H7 (cell line): ENCODE measurements at places on chromosomes 3 and 15.
A peak's percentile ranks its signal among the peaks of the same experiment; 100 is the strongest.

GRCh38 chr3:73101881-73102280 is 40.4 kb downstream of the EBLN2 start:
- DNase-seq: no peak

GRCh38 chr3:178603735-178604134 is 67.5 kb downstream of the KCNMB2 start:
- DNase-seq: no peak

DNA sequence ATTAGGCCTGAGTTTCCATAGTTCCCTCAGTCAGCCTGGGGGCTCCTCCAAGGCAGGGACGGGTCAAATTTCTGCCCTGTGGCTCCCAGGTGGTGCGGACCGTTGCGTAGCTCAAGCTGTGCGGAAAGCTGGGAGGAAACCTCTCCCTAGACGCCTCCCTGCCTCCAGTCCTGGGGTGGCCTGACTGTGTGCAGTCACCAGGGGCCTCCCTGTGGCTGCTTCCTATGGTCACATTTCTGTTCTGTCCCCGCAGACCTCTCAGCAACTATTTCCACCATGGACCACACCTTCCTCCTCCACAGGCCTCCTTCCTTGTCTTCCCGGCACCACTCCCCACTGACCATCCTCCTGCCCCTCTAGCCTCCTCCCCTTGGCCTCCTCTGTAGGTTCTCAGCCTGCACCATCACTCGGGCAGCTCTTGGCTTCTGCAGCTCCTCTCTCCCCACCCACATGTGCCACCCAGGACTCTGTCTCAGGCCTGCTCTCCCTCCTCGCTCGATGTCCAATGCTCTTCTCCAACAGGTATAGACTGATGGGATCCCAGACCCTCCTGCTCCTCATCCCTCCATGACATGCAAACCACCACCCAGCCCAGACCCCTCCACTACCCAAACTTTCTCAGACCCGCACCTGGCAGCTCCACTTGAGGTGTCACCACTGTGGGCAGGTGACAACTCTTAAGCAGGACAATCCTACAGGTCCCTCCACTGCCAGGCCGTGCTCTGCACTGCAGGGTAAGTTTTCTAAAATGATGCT is 26.9 kb upstream of the SEC13 start:
- peak; percentile 44 for DNase-seq

DNA sequence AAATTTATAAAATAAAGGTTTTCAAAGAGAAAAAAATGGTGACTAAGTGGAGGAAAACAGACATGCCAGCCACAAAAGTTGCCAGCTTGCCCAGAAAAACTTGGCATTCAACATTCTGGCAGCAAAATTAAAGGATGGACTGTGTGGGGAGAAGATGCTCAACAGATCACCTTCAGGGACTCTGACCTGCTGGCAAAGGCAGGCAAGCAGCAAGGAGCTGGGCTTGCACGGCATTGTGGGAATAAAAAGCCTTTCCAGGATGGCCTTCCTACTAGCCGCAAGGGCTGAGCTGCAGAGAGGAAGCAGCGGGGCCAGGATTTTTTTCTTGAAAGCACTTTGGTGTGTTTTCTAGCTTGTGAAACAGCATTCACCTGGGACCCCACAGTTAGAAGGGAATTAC is 101.9 kb upstream of the CACNA2D3 start:
- DNase-seq: no peak

DNA sequence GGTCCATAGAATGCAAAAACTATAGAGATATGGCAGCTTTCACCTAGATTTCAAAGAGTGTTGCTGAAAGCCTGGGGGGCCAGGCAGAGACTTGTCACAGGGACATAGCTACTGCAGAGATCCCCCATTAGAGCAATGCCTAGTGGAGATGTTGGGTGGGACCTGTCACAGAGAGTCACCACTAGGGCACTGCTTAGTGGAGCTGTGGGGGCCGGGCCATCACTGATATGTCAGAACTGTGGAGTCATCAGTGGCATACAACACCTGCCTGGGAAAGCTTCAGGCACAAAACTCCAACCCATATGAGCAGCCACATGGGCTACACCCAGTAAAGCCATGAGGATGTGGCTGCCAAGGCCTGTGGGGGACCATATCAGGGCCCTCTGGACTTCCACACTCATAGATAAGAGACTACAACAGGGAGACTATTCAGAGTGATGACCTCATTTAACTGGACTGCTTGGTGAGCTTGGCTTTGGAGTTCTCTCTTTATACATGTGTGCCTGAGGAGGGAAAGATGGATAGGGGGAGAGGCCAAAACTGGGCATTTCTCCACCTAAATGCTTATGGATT is 176.3 kb downstream of the ZNF621 start:
- no peak for DNase-seq

- DNase-seq: no peak
Observed at GRCh38 chr15:95930659-95931375, 399.7 kb upstream of the NR2F2 start.

DNA sequence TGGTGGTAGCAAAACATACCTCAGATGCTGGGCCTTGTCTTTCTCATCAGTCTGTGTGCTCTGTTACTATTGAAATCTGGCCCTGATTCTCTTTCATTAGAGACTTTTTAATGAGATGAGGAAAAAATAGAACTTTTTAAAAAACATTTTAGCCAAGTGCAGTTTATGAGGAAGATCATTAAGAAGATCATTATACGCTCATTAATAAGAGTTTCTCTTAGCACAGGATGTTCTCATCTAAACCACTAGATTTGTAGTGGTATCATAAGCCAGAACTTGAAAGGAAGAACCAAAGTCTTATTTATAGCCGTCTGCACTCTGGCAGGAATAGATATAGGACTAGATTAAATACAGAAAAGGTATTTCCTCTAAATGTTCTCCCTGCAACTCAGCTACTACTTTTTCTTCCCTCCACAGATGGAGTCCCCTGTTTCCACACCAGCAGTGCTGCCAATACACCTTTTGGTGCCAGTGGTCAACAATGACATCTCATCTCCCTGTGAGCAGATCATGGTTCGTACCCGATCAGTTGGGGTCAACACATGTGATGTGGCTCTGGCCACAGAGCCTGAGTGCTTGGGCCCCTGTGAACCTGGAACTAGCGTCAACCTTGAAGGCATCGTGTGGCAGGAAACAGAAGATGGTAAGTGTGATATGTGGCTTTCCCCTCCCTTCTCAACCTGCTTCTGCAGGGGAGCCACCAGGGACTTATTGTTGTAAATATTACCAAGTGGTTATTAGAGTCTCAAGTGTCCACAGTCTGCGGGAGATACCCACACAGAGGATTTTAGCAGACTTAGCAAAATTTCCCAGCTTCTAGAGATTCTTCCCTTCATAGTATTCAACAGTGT is 152.8 kb downstream of the RBPMS2 start:
- no peak for DNase-seq

DNA sequence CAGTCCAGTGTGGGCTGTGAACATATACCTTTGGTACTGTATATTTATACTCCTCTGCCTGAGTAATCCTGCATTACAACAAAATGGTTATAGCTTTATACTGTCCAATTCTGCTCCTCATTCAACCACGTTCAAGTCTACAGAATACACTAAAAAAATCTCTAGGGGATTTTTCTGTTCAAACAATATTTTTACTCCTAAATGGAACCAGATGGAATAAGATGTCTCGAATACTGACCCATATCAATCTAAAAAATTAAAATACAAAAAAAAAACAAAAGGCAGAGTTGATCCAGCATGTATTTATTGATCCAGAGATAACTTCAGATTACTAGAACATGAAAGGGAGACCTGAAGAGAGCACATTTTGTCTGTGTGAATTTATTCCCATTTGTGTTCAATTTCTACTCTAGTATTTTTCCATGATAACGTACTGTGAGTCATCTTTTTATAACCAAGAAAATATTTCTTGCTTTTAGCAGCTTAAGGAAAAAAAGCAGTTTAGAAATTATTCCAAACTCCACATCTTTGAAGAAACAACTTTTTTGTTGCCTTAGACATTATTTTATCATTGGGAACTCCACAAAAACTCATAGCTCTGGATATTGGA is 910.7 kb downstream of the TBL1XR1 start:
- DNase-seq: no peak

DNA sequence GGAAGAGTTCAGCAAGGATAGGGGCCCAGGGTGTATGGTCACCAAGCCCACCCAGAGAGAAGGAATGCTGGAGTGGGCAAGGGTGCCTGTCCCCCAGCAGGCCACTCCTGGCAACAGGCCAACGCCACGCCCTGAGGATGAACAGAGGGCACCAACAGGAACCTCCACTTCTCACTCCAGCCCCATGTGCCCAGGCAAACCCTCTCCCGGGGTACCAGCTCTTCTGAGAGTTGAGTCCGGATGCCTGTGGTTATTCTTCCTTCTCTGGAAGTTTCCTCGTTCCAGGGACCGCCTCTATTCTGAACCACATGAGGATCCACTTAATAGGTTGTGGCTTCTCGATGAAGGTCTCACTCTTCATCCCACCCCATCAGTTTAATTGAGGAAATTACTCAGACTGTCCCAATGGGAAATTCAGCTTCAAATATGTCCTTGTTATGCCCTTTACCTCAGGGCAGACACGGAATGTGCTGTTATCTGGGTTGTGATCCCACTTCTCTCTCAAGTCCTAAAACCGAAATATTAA is 114.3 kb downstream of the LIPC start:
- DNase-seq: no peak

DNA sequence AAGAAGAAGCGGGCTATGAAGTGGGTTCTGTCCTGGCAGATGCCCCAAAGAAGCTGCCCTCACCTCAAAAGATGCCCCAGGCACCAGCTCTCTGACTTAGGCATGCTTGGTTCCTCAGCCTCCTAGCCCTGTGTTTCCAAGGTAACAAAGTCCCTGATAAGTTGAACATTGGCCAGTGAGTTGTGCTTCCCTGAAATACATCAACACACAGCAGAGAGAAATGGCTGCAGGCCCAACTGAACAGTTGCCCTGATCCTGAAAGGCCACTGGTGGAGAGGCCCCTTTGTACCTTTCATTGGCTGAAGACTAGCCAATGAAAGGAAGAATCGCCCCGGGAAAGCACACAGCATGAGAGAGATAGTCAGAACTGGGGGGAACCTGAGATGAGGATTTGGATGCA is 169.9 kb upstream of the CTNNB1 start:
- no peak for DNase-seq

DNA sequence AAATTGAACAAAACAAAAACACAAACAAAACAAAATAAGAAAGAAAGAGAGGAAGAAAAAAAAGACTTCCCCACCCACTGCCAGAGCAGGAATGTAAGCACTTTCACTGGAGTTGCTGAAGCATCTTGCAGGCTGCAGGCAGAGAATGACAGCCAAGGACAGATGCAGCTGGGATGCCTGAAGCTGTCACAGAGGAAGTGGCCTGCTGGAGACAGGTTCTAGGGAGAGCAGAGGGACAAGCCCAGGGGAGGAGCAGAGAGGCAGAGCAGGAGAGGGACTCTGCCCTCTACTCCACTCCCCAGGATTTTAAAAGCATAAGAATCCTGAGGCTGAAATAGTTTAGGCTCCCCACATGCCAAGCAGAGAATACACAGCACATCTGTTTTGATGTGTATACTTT is 326.2 kb downstream of the TUSC7 start:
- DNase-seq: no peak

GRCh38 chr3:76222201-76222600 is 436.9 kb upstream of the ZNF717 start:
- no peak for DNase-seq

DNA sequence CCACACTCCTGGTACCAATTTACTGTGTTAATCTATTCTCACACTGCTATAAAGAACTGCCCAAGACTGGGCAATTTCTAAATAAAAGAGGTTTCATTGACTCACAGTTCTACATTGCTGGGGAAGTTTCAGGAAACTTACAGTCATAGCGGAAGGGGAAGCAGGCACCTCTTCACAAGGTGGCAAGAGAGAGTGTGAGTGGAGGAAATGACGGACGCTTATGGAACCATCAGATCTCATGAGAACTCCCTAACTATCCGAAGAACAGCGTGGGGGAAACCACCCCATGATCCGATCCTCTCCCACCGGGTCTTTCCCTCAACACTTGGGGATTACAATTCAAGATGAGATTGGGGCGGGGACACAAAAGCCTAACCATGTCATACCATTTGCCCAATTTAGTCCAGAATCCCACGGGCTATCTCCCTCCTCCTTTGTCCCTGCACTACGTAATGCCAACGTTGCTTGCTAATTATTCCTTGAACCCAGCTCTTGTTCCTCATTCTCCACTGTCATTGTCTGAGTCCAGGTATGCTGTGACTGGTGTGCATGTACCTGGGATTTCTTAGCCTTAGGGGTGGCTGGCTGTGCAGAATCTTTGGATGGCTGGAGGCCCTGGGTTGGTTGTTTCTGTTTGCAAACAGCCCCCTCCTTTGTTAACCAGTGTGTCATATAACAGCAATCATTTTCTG is 3.4 kb downstream of the PIGZ start:
- no peak for DNase-seq

- DNase-seq: no peak
Observed at GRCh38 chr3:101629219-101629618, 47.7 kb downstream of the ZBTB11 start.

- DNase-seq: no peak
Observed at GRCh38 chr15:98724048-98724447, 75.7 kb downstream of the IGF1R start.

DNA sequence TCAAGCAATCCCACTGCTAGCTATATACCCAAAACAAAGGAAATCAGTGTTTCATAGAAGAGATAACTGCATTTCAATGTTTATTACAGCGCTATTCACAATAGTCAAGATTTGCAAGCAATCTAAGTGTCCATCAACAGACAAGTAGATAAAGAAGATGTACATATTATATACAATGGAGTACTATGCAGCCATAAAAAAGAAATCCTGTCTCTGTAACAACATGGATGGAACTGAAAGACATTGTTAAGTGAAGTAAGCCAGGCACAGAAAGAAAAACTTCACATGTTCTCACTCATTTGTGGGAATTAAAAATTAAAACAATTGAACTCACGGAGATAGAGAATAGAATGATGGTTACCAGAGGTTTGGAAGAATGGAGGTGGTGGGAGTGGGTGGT is 89.2 kb downstream of the LSAMP start:
- DNase-seq: no peak

DNA sequence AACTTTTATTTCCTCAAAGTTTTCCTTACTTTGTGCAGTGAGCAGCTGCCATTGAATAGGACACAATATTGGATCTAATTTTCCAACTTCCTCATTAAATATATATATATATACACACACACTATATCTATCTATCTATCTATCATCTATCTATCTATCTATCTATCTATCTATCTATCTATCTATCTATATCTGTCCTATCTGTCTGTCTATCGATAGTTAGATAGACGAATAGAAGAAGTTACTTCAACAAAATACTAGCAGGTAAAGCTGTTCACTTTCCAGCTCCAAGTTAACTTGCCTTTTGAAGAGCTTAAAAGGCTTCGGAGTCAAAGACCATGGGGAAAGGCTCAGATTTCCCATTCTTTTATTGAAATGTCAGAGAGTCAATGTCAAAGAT is 3.6 kb upstream of the DLG1 start:
- DNase-seq: no peak

GRCh38 chr3:179450901-179451264 is 387 bp downstream of the GNB4 start:
- DNase-seq: no peak
